ENCODE measurements at places on chromosomes 13 and 19.
A peak's percentile ranks its signal among the peaks of the same experiment; 100 is the strongest.

GRCh38 chr19:14061081-14061749 lies 661 bp downstream of the PALM3 start:
- DNase-seq = no peak

- DNase-seq = no peak
Measured at GRCh38 chr19:40358773-40359172, 10.3 kb downstream of the PLD3 start.

DNA sequence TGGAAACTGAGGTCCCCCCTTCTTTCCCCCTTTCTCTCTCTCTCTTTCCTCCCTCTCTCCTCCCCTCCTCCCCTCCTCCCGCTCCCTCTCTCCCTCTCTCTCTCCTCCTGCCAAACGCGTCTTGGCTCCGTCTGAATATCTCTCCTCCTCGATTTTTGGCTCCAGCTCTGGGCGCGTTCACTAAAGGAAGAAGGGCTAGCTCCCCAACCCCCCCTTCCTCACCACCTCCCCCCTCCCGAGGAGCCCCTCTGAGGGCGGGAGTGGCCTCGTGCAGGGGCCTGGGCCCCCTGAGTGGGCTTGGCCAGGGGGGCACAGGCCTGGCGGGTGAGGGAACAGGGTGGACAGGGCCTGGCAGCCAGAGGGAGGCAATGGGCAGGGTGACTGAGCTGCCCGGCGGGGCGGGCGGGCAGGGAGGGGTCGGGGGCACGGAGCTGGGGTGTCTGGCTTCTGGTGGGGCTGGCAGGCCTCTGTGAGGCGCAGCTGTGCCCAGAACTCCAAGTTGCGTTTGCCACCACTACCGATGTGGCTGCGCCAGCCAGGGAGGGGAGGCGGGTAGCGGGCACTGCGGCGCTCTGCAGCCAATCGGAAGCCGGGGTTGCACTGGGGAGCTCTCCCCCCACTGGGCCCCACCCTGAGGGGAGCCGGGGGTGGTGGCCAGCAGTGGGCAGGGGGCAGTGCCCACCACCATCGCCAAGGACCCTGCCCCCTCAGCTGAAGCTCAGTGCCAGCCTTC lies 7.1 kb downstream of the NFIX start:
- no peak for DNase-seq

GRCh38 chr19:44003461-44004009 lies 778 bp downstream of the ZNF230 start:
- DNase-seq = no peak

DNA sequence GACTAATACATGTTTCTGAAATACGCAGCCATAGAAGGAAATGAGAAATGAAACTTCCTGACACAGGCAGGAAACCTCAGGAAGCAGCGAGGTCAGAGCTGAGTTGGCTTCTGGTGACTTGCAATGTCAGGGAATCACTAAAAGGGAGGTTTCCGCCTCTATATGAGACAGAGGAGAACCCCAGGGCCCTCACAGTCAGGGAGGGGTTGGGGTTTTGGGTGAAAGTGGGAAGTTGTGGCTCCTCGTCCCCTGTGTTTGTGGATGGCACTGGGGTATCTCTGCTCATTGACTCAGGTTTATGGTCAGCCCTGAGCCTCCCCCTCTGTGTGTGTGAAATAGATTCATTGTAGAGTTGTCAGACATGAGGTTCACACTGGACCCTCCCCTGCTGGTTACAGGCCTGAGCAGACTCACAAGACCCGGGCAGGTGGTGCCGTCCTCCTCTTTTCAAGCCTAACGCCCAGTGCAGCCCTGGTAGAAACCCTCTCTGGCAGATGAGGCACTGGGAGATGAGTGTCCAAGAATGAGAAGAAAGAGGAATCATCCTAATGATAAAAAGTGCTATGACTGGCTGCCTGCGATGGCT lies 5.5 kb upstream of the LILRA6 start:
- DNase-seq = no peak

DNA sequence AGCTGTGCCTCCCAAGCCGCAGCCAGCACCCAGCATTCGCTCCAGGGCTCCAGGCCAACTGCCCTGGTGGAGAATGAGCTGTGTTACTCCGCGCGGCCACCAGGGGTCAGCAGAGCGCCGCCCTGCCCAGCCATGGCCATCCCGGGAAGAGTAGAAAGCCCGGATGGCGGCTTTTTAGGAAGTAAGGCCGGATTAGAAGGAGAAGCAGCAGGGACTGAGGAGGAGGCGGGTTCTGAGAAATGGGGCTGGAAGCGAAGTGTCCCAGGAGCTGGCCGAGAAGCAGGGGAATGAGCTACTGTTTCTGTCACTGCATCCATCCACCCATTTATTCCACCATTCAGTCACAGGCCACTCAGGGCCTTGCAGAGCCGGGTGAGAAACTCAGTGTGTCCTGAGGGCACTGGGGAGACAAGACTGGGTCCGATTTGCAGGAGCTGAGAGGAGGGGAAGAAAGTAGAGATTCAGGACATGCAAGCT lies 6.6 kb upstream of the NPAS1 start:
- peak; percentile 29 for DNase-seq

- DNase-seq = no peak
Measured at GRCh38 chr13:44385401-44385800, 11.8 kb downstream of the SERP2 start.

DNA sequence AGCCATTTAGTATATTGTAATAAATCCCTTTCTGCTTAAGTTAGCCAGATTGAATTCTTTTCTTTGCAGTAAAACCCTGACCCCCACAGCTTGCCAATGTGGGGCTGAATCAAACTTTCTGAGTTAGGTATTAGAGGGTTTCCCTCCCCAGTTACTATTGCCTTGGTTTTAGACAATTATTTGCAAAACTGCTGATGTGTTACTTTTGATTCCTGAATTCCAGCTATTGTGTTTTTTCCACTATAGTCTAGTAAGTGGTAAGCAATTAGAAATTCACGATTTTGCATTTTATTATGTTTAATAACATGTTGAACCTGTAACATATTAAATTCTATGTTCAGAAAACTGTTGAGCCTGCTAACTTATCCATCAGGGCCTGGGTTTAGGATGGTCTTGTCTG lies 391.5 kb downstream of the DLEU7 start:
- DNase-seq = no peak

DNA sequence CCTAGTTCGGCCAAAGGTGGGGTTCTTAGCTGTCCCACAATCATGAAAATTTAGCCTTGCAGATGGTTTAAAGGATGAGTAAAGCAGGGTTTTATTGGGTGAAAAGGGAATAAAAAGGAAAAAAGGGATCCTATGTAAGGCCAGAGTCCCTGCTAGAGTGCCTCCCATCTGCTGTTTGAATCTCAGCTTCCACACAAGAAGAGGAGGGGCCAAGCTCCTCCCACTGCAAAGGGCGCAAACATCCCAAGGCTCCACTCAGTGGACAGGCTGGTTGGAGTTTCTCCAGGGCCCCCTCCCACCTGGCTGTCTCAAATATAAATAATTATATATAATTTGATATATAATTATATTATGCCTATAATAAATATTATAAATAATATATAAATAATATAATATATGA lies 1272.1 kb upstream of the PCDH20 start:
- DNase-seq = no peak

GRCh38 chr19:56306016-56306415 lies 8.6 kb downstream of the ZSCAN5A start:
- DNase-seq = no peak

- DNase-seq = no peak
Measured at GRCh38 chr19:14030997-14031718, 404 bp upstream of the IL27RA start.

DNA sequence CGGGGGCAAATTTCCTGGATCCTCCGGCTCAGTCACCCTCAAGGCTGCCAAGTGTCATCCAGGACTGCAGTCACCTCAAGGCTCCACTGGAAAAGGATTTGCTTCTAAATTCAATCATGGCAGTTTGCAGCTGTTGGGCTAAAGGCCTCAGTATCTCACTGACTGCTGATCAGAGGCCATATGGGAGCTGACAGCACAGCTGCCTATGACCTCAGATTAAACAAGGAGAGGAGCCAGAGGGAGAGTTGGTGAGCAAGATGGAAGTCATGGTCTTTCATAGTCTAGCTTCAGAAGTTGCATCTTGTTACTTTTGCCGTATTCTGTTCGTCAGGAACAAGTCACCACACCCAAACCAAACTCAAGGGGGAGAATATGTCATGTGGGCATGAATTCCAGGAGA lies 849.7 kb downstream of the UQCRFS1 start:
- DNase-seq = no peak

GRCh38 chr13:34216256-34216655 lies 398.3 kb downstream of the RFC3 start:
- DNase-seq = peak; percentile 34

DNA sequence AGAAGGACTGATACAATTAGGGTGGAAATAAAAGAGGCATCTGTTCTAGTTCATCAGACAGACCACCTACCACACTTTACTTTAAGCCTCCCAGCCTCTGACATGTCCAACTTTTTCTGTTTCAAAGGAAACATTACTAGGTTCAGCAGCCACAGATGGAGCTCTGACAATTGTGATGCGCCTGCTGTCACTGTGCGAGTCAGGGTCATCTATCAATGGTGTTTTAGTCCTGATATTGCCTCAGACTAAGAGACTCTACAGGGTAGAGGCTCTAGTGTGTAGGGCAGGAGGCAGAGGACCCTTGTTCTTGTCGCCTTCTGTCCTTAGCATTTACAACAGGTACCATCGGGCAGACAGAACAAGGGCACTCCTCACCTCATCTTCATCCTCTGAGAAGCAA lies 685.0 kb upstream of the SGCG start:
- no peak for DNase-seq

- DNase-seq = no peak
Measured at GRCh38 chr13:64640002-64640401, 2590.1 kb downstream of the PCDH9 start.

GRCh38 chr13:37295071-37295470 lies 189.6 kb upstream of the CSNK1A1L start:
- DNase-seq = no peak

GRCh38 chr19:45887200-45887710 lies 1.3 kb upstream of the IRF2BP1 start:
- DNase-seq = no peak

GRCh38 chr13:20127262-20127561 lies 33.6 kb downstream of the GJA3 start:
- DNase-seq = no peak

- DNase-seq = no peak
Measured at GRCh38 chr13:91346850-91347201, 661 bp upstream of the MIR17HG start.

GRCh38 chr19:7188698-7189629 lies 105.2 kb downstream of the INSR start:
- DNase-seq = no peak

DNA sequence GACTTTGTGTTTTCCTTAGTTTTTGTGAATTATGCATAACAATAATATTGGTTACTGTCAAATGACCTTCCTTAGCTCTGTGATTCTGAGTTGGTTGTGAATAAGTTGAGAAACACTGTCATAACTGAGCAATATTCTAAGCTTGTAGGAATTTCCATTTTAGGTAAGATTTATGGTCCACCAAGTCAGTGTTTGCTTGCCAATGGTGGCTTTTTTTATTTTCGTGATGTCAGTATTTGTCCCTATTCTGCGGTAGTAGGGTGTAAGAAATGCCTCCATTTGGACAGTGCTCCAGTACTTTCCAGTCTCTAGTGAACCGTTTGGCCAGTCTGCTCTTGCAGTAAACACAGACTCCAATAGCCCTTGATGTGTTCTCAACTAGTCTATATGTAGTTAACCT lies 94.7 kb downstream of the FRY start:
- no peak for DNase-seq

DNA sequence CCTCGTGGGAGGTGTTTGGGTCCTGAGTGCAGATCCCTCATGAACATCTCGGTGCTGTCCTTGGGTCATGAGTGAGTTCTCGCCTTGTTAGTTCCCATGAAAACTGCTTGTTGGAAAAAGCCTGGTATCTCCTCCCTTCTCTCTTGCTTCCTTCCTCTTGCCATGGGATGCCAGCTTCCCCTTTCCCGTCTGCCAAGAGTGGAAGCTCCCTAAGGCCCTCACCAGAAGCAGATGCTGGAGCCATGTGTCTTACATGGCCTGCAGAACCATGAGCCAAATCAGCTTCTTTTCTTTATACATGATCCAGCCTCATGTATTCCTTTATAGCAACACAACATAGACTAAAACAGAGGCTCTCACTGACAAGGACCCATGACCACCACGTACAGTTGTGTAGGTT lies 8.2 kb downstream of the ADGRE2 start:
- no peak for DNase-seq

- DNase-seq = no peak
Measured at GRCh38 chr19:2594319-2594718, 108.2 kb downstream of the GNG7 start.

DNA sequence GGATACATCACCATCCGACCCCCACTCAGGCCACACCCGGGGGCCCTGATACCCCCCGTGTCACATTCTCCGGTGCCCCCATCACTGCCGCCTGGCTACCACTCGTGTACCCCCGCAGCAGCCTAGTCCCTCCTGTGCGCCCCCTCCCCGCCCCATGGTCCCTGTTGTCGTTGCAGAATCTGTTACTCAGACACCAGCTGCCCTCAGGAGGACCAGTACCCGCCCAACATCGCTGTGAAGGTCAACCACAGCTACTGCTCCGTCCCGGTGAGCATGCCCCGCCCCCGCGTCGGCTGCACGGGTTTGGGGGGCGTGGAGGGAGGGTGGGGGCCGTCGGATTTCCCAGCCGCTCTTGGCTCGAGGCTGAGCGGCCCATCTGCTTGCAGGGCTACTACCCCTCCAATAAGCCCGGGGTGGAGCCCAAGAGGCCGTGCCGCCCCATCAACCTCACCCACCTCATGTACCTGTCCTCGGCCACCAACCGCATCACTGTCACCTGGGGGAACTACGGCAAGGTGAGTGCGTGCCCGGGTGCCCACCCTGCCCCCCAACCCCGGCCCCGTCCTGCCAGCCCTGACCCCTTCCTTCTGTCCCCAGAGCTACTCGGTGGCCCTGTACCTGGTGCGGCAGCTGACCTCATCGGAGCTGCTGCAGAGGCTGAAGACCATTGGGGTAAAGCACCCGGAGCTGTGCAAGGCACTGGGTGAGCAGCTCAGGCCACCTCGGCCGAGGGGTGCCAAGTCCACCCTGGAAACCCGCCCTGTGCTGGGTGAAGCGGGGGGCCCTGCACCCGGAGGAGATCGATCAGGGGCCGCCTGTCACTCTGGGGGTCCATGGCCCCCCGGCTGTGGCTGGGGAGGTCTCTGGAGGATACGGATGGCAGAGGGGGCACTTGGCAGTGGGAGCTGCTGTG lies 21.1 kb downstream of the PIAS4 start:
- no peak for DNase-seq

DNA sequence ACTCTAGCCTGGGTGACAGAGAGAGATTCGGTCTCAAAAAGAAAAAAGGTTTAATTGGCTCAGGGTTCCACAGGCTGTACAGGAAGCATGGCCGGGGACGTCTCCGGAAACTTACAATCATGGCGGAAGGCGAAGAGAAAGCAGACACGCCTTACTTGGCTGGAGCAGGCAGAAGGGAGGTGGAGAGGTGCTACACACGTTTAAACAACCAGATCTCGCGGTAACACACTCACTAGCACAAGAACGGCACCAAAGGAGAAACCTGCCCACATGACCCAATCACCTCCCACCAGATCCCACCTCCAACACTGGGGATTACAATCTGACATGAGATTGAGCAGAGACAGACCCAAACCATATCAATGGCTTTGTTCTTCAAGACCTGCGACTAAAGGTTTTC lies 12.8 kb downstream of the CASP14 start:
- DNase-seq = no peak
